Activated T-helper 9 cell treated with anti-CD3 and anti-CD28 coated beads, Interleukin-2, amount 50 U/mL, for 16 hours (primary cell): ENCODE measurements at places on chromosomes 7 and 10.

- no peak for DNase-seq
These were observed 218.9 kb downstream of the FAM107B start for GRCh38 chr10:14555807-14556206.

- no peak for DNase-seq
These were observed 207.6 kb upstream of the PLXNA4 start for GRCh38 chr7:132783824-132784223.

DNA sequence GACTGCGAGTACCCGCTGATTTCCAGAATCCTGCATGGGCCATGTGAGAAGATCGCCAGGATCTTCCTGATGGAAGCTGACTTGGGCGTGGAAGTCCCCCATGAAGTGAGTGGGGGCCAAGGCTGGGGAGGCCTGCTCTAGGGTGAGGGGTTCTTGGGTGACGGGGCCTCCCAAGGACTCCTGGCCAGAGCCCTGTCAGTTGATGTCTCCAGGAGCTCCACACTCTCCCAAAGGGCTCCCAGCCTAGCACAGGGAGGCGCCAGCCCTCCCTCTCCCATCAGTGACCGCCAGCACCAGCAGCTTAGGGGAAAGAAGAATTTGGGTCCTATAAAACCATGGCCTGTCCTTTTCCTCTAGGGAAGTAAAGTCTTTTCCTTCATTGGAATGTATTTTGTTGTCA lies 9.8 kb upstream of the ZNF22 start:
- no peak for DNase-seq

- peak; percentile 50 for DNase-seq
These were observed 9.9 kb upstream of the SPAG6 start for GRCh38 chr10:22335173-22335933.

DNA sequence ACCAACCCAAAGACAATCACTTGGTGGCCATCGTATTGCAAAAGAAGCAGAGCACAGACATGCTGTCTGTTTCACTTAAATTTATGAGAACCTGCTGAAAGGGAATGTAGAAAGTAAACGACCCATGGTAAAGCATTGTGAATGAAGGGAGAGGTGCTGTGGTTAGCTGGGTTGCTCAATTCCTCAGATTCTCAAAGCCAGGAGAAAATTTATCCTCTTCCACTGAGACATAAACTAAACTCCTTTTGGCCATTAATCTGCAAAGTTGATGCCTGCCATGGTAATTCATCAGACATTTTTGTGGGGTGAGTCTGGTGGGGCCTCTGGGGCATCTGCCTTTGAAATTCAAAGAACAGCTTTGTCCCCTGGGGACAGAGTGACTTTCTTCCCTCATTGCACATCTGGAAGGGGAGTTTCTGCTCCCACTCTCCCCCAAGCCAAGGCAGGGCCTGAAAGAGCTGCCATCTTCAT lies 951.0 kb downstream of the LRMDA start:
- DNase-seq = no peak

GRCh38 chr7:36266683-36267082 lies 113.6 kb downstream of the EEPD1 start:
- DNase-seq = no peak

GRCh38 chr7:94289071-94289470 lies 105.6 kb upstream of the COL1A2 start:
- DNase-seq = no peak

DNA sequence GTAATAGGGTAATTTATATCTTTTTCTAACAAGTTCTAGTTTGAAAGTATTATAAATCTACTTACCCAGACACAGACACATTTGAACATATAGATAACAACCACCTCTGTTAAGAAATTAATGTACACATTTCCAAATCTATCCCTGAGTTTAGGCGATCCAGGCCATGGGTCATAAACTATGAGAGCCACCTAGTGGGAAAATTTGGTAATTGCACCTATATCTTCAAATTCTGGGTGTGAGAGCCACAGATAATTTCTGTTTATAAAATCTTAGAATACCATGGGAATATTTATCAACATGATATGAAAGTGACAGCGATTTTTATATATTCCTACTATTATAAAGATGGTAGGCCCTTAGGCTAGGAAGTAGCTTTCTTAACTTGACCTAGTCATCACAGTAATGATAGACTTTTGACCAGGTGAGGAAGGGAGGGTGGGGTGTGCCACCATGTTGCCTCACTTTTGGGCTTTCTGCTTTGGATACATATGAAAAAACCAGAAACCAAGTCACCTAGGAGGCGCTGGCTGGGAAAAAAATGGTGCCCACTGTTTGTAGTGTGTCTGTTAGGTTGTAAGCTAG lies 8.0 kb upstream of the EPHA1 start:
- DNase-seq = no peak

GRCh38 chr7:17362439-17363105 lies 64.1 kb downstream of the AHR start:
- no peak for DNase-seq

DNA sequence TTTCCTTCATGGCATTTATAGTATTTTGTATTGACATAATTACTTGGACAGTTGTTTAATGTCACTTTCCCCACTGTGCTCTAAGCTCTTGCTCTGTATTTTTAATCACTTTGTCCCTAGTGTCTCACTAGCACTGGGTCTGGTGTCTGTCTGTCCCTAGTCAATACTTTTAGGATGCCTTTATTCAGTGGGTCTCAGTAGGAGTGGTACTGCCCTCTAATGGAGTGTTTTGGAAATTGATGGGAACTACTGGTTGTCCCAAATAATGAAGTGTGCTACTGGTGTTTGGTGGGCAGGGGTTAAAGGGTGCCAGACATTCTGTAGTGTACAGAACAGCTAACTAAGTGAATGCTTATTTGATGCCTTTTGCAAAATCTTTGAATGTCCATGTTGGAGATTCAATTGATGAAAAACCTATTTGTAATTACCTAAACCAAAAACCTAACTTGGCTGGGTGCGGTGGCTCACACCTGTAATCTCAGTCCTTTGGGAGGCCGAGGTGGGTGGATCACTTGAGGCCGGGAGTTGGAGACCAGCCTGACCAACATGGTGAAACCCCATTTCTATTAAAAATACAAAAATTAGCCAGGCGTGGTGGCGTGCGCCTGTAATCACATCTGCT lies 33.3 kb downstream of the CDK14 start:
- no peak for DNase-seq

DNA sequence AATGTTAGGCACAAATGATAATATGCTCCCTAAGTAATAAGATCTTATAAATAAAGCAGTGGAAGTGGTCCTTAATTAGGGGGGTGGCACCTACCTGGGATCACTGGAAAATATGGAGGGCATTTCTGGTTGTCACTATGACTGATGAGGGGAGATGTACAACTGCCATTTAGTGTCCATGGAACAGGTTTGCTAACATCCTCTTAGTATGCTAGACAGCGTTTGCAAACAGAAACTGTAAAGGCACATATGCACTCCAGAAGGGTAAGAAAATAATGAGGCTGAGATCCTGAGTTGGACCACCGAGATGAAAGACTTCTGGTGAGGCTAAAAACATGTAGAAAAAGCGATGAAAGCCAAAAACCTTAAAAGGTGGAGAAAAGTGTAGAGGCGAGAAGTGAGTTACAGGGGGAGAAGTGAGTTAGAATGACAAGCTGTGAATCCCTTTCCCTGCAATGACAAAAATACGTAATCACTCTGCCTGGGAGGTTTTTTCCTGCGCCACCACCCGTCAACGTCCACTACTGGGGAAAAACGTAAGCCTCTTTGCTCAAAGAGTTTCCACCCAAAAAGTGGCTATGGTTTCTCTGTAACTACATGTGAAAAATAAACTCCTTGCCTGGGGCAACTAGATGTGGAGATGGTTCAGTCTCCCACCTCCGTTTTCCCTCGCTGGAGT lies 767 bp downstream of the KRIT1 start:
- DNase-seq = no peak

DNA sequence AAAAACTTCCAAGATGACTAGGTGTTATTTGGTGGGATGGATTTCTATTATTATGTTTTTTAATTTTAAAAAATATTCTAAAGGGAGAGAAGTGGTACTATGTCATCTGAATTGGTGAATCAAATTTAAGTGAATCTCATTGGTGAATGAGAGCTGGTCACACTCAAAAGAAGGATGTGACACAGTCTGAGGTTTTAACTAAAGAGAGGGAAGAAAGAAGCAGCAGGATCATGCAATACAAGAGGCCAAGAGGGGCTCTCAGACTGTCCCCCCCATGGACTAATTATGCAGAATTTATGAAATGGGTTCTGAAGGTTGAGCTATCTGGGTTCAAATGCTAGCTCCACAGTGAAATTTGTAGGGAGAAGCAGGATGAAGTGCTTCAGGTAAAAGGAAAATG lies 16.2 kb downstream of the MACC1 start:
- DNase-seq = no peak

DNA sequence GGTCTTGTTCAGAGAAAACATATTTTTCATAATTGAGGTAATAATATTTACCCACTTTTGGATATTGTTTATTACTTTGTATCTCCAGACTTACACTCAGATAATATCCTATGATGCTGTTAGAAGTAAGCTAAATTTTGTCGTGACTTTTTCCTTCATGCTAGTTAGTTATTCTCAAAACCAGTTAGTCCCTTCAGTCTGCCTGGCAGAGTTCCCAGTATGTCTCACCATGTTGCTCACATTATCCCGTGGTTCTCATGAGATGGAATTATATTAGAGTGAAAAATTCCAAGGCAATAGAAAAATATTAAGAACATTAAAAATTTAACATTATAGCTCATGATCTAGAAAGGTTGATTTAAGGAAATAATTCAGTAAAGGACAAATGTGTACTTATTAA lies 81.5 kb upstream of the SMIM30 start:
- no peak for DNase-seq

DNA sequence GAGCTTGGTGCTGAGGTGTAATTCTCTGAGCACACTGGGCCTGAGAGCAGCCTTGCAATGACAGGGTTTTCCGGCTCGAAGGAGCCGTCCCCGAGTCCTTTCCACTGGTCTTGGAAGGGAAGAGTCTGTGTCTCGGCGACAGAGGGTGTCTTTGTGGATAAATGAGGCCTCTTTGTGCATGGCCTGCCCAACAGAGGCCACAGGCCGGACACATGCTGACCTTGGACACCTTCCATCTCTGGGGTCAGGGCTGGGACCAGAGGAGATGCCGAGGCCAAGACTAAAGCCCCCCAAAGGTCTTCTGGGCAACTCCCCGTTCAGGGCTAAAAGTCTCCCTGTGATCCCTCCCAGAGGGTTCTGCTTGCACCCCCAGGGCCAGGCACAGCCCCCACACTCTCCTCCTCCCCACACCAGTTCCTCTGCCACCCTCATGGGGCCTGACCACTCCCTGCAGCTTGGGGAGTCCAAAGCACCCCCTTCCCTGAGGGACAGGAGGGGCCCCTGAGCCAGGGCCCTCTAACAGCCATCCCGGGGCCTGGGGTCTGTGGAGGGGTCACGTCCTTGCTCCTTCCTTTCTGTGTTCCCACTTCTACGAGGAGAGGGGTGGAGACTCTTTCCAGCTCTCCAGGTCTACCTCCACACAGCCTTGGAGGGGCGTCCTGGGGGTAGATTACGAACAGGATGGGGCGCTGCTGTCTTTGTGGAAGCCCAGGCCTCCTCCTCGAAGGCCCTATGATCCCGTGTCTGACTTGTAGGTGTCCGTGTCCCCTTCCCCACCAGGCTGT lies 130.6 kb upstream of the FAM20C start:
- no peak for DNase-seq

DNA sequence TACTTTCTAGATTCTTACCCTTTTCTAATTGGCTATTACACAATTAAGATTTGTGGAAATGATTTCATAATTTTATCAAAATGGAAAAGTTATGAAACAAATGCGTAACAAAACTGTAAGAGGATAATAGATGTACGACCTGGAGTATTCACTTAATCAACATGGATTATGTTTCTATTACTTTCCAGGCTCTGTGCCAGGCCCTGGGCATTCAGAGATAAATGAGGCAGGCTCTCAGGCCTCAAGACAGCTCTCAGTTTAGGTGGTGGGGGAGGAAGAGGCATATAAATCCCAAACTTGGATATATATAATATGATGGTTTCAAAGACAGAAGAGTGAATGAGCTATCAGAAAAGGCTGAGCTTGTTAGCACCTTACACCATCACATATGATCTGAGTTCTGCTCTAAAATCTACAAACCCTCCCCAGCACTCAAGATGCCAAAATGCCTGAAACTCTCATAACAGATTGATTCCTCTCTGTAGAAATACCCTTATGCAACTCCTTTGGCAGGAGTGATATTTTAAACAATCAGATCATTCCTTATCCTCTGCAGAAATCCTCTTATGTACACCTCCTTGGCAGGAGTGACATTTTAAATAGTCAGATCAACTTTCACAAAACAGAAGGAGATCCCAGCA lies 42.5 kb downstream of the ACBD5 start:
- DNase-seq = no peak

- DNase-seq = no peak
These were observed 80.9 kb upstream of the SEMA3C start for GRCh38 chr7:80999771-81000170.

- no peak for DNase-seq
These were observed 9.7 kb downstream of the RTKN2 start for GRCh38 chr10:62258926-62259325.

DNA sequence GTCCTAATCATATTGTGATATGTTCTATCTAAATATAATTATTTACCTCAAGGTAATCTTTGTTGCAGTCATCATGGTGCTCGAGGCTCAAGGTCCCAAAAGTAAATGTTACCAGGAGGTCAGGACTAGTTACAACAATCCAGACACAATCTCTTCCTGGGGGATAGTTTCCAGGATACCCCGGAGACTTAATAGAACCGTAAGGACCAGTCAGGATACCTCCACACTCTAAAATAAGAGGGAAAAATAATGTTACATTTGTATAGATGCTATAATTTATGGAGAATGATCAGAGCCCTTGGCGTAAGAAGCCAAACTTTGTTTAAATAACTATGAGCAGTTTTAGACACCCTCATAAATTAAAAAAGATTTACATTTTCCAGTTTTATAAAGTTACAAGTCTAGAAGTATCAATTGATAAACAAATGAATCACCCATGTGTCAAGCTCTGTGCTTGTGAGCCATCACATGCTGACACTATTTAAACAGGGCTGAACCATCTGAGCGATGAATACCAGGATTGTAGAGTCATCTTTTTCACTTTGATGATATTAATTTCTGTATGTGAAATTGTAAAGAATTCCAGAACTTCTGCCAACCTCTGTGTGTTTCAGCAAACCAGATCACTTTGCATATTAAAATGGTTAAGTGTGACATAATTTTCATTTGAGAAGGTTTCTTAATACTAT lies 41.3 kb downstream of the CUBN start:
- no peak for DNase-seq

- no peak for DNase-seq
These were observed 11.6 kb downstream of the ABLIM1 start for GRCh38 chr10:114646426-114646825.

DNA sequence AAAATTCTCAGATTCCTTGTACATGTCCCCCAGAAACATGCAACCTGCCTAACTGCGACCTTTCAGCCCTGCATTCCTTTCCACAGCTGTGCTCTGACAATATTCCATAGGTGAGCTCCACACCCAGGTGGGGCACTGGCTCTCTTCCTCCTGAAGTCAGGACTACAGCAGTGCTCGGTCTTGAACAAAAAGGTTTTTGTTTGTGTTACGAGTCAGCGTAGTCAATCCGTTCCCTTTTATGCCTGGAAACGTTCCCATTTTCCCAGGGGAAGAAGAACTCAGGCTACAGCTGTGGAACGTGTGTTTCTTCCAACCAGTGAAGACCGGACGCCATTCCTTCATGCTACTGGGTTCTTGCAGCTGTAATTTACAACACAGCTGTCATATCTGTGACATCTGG lies 52.4 kb upstream of the PFKP start:
- no peak for DNase-seq
